Posterior cingulate gyrus (tissue), 11 donors: ENCODE measurements at places on chromosomes 13 and 19.

DNA sequence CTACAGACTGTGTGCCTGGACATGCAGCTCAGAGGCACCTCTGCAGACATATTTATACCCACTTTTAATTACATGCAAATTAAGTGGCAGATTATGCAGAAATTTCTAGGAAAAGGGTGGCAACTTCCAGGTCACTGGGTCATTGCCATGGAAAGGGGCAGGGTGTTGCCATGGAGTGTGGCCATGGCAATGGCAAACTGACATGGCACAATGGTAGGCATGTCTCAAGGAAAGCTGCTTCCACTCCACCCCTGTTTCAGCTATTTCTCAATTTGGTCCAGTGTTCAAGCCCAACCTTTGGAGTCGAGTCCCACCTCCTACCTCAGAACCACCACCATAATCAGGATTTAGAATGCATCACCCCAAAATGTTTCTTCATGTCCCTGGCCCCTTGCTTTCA is 170.7 kb upstream of the TSHZ3 start:
- no peak for DNase-seq

DNA sequence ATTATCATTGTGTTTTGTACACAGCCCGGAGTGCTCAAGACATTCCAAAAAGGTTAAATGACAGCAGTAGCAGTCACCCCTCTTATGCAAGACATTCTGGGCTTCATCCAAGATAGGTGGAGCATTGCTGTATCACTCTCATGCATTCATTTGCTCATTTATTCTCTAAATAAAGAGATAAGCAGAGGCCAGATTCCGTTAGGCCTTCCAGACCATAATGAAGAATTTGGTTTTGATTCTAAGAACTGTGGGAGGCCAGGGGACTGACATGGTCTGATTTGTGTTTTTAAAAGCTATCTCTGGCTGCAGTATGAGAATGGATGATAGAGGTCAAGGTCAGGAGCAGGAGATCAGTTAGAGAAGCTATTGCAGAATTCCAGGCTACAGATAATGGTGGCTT is 145.8 kb downstream of the KCNRG start:
- DNase-seq: no peak

- no peak for DNase-seq
Observed at GRCh38 chr13:41709511-41709910, 251.4 kb downstream of the VWA8 start.

- DNase-seq: no peak
Observed at GRCh38 chr19:15248106-15248505, 15.9 kb upstream of the EPHX3 start.

- peak; percentile 90 for DNase-seq
Observed at GRCh38 chr19:41218615-41219507, at the start of gene AXL. AXL (plus strand) TSS chr19:41219223; CDS start chr19:41219393, 170 bp downstream.

DNA sequence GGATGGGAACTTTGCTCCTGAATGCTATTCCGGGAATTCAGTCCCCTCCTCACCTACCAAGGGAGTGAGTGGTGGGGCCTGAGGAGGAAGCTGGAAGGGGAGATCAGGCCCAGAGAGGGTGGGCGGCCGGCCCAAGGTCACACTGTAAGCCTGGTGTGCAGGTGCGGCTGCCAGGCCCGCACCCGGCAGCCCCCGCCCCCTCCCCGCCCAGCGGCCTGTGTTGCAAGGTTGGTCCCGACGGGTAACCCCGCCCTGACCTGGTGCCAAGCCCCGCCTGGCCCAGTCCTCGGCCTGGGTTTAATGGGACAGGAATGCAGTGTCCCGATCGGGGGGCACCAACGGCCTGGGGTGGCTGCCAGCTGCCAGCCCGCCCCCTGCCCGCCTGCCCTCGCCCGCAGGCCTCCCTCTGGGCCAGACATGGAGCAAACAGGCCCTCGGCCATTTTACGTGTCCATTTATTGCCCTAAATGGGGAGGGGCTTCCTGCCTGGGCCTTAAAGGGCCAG is 5.5 kb downstream of the ZBTB7A start:
- DNase-seq: no peak

GRCh38 chr13:62643799-62644524 is 1228.3 kb upstream of the PCDH20 start:
- no peak for DNase-seq
